ENCODE measurements at places on chromosomes 1 and 21. TPM values are rescaled to one million over a fixed set of nuclear protein-coding genes. Genes with fewer than 3 reads are reported as not detected.

DNA sequence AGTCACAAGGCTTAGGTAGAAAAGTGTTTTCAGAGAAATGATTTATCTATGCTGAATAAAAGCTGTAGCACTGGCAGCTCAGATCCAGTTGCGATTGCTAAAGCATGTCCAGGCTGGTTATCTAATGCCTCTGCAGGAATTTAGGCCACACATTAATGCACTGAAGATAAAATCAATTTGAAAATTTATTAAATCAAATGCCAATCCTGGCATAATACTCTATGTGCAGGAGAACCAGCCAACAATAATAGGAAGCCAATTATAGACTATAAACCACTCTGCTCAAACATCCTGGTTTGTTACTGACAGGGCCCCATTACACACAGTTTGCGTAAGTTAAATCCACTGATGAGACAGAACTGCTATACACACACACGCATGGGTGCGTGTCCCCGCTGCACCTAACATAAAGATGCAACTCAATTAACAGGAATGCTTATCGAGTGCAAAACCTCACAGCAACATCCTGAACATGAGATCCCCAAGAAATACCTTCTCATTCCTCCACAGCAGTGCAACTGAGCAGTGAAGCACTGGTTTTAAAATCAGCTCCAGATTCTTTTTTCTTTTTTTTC lies 40.6 kb downstream of the PTP4A2 start:
- H3K4me1 ChIP-seq, result no peaks in the 10 kb centered on the region
- no peaks in the 10 kb centered on the region for H3K36me3 ChIP-seq
- no peak overlapping the region for H3K4me3 ChIP-seq

DNA sequence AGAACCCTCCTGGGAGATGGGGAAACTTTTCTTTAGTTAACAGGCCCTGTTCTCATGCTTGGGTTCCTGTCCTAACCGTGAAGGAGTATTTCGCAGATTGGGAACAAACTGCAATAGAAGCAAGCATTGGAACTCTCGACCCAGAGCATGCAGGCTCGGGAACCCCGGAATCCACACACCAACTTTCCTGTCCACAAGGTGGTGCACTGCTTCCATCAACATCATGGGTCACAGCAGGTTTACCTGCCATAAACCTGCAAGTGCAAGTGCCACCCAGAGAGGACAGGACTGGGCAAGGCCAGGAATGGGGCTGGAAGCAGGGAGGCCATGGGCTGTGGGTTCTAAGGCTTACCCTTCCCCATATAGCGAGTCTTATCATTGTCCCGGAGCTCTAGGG lies 6.9 kb downstream of the ENO1 start:
- DNase-seq, result peak; percentile 57
- H3K36me3 ChIP-seq, result peaks cover 96% of the 10 kb centered on the region
- H3K27ac ChIP-seq, result peak overlapping the region; percentile 87
- peak overlapping the region; percentile 29 for H3K4me3 ChIP-seq
- H3K27me3 ChIP-seq, result no peaks in the 10 kb centered on the region
- peaks cover 87% of the 10 kb centered on the region for H3K4me1 ChIP-seq

The DMBX1 gene
- 1.7 TPM for total RNA-seq

The EDARADD gene
- 4.5 TPM for total RNA-seq

The IL22RA1 gene
- total RNA-seq, result 0.14 TPM

DNA sequence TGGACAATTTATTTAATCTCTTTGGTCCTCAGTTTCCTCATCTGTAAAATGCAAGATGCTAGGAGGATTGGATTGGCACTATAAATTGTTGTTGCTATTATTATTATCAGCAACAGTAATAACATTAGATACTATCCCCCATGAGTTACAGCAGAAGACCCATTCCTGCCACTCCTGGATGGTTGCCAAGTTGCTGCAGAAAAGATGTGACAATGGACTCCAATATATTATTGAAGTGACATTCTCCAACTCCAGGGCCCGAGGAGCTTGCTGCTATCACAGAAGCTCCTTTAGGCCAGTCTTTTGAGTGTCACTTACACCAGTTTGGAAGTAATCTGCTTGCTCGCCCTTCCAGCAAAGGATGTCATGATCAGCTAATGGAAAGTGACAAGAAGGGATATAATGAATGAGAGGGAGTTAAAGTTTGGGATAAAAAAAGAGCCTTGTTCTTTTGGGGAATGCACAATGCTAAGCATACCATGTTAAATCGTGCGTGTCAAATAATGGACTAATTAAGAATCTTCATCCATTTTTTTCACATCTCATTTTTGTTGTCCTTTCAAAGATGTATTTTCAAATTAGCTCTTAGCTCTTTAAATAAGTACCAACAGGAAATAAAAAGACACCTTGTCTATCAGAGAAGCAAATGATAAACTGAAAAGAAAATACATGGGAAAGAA lies 19.5 kb upstream of the PROX1 start:
- H3K27ac ChIP-seq, result no peak overlapping the region
- peaks cover 4% of the 10 kb centered on the region for H3K27me3 ChIP-seq
- no peaks in the 10 kb centered on the region for H3K4me1 ChIP-seq
- H3K36me3 ChIP-seq, result no peaks in the 10 kb centered on the region
- no peak for DNase-seq

GRCh38 chr1:60942291-60942690 lies 140.1 kb upstream of the NFIA start:
- peaks cover 62% of the 10 kb centered on the region for H3K4me1 ChIP-seq
- H3K27me3 ChIP-seq, result peaks cover 13% of the 10 kb centered on the region
- no peaks in the 10 kb centered on the region for H3K36me3 ChIP-seq
- no peak overlapping the region for H3K4me3 ChIP-seq

DNA sequence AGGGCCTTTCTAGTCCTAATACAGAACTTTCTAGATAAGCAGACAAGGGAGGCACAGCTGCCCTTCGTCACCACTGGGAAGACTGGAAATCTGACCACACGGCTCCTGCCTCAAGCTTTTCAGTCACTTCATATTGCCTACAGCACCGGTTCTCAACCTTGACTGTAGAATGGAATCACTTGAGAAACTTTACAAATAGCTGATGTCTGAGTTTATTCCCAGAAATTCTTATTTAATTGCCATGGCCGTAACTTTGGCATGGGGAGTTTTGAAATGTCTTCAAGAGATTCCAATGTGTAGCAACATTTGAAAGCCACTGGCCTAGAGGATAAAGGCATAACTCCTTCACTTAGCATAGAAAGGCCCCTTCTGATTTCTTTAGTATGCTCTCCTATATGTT lies 42.4 kb upstream of the STMN1 start:
- H3K4me3 ChIP-seq, result no peak overlapping the region
- DNase-seq, result no peak
- H3K4me1 ChIP-seq, result no peaks in the 10 kb centered on the region
- H3K36me3 ChIP-seq, result no peaks in the 10 kb centered on the region
- H3K27ac ChIP-seq, result no peak overlapping the region
- H3K27me3 ChIP-seq, result no peaks in the 10 kb centered on the region

DNA sequence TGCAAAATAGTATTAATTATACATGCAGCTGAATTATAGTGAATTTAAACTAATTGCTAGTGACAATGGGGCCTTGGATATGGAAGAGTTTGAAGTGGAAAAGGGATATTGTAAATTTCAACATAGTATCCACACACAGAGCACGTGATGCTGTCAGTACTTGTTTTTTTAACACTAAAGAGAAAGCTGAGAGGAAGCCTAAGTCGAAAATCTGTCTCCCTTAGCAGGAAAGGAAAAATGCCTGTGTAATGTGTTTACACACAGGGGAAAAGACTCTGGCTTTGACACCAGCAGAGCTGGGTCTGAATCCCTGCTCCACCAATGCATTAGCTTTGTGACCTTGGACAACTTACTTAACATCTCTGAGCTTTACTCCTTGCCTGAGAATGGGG lies 42.6 kb downstream of the PCSK9 start:
- peaks cover 74% of the 10 kb centered on the region for H3K36me3 ChIP-seq
- H3K27me3 ChIP-seq, result no peaks in the 10 kb centered on the region
- no peak for DNase-seq

- H3K4me3 ChIP-seq, result peak overlapping the region; percentile 99
- peaks cover 27% of the 10 kb centered on the region for H3K4me1 ChIP-seq
- peak overlapping the region; percentile 99 for H3K27ac ChIP-seq
- peaks cover 4% of the 10 kb centered on the region for H3K27me3 ChIP-seq
Observed at GRCh38 chr1:150362721-150363425, 1.1 kb upstream of the RPRD2 start.

DNA sequence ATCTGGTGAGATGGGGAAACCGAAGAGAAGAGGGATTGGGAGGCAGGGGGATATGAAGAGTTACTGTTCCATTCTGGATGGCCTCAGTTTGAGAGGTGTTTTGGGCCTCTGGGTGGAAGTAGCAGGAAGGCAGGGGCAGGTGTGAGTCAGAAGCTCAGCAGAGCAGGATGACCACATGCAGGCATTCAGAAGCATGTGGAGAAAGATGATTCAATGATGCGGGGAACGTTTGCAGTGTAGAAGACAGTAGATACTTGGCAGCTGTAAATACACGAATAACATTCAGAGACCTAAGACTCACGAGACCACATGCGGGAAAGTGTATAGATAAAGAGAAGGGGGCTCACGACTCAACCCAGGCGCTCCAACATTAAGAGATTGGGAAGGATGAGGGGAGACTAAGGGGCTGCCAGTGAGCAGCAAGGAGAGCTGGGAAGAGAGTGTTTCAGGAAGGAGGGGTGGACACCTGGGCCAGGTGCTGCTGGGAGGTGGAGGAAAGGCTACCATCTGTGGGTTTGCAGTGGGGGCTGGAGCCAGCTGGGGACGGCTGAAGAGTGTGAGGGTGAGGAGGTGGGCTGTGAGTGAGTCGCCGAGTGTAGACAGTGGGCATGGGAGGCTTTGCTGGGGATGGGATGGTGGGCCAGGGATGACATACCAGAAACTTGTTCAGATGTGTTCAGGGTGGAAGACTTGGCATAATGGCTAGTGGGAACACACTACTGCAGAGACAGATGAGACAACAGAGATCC lies 5.8 kb upstream of the EPS8L3 start:
- H3K4me3 ChIP-seq, result no peak overlapping the region
- H3K36me3 ChIP-seq, result no peaks in the 10 kb centered on the region
- peak; percentile 4 for DNase-seq
- peaks cover 7% of the 10 kb centered on the region for H3K27me3 ChIP-seq

- no peak overlapping the region for H3K4me3 ChIP-seq
- no peak for DNase-seq
- no peaks in the 10 kb centered on the region for H3K27me3 ChIP-seq
- peaks cover 10% of the 10 kb centered on the region for H3K4me1 ChIP-seq
Observed at GRCh38 chr1:192167911-192168700, 9.8 kb downstream of the RGS18 start.

The RPTN gene
- not detected for total RNA-seq

The RNU1-1 gene
- total RNA-seq, result 1,197 TPM

GRCh38 chr1:220697326-220697725 lies 7.2 kb downstream of the C1orf115 start:
- peaks cover 5% of the 10 kb centered on the region for H3K27me3 ChIP-seq
- no peak for DNase-seq
- H3K4me1 ChIP-seq, result peaks cover 26% of the 10 kb centered on the region
- H3K27ac ChIP-seq, result no peak overlapping the region
- no peaks in the 10 kb centered on the region for H3K36me3 ChIP-seq
- no peak overlapping the region for H3K4me3 ChIP-seq

The TMEM52 gene
- 15.0 TPM for total RNA-seq

The PLEKHN1 gene
- total RNA-seq, result 3.0 TPM

The GPR61 gene
- 0.42 TPM for total RNA-seq

DNA sequence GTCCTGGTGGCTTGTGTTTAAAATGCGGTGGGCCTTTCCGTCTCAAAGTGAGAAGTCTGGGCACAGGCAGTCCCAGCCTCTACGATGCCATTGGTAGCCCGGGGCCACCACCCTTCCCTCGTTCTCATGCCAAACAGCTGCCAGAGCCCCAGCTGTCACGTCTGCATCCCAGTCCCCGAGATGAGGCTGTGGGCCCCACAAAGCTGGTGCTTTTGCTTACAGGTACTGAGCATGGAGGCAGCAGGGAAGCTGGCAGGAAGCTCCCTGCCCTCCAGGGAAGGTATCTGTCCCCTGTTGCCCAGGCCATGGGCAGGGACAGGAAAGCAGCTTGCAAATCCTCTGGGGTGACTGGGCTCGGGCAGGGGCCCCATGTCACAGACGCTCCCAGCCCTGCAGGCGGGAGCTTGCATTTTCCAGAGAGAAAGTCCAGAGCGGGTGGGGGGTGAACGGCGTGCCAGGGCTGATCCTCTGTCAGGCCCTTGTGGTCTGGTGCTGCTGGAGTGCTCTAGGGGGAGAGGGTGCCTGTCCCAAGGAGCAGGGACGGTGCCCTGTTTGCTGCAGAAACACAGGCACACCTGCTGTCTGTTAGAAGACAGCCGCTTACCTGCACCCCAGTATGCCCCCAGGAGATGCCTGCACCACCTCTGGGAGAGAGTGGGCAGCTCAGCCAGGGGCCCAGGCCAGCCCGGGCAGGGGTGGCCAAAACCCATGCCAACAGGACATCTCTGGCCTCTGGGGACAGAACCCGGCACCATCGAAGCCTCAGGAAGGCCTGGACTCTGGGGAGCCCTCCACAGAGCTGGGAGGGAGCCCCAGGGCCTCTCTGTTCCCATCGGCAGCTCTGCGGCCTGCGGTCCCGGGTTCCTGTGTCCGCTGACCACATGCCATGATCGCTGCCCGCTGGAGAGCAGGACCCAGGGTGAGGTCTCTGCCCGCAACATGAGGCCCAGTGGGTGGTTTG lies 45.9 kb downstream of the SLX9 start:
- H3K4me1 ChIP-seq, result no peaks in the 10 kb centered on the region
- no peak overlapping the region for H3K4me3 ChIP-seq
- H3K27ac ChIP-seq, result no peak overlapping the region
- H3K36me3 ChIP-seq, result no peaks in the 10 kb centered on the region
- H3K27me3 ChIP-seq, result no peaks in the 10 kb centered on the region

The GPR37L1 gene
- total RNA-seq, result 0.16 TPM

DNA sequence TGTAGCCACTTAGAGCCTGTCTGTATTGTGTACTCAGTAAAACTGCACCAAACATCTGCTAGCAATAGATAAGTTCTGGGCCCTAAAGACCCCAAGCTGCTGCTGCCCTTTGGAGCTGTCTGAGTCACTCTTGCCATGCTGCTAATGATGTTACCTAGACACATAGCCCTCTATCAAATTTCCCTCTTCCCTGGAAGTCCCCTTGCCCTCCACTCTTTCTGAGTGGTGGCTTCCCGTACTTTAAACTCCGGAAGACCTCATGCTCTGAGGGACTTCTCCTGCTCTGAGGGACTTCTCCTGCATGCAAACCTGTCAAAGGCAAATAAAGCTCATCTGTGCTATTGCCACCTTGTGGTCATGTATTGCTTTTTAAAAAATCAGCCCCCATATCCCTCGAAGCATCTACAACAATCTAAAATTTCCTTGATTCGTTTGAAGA lies 34.0 kb downstream of the FH start:
- DNase-seq, result no peak
- H3K4me3 ChIP-seq, result no peak overlapping the region
- no peaks in the 10 kb centered on the region for H3K27me3 ChIP-seq
- H3K4me1 ChIP-seq, result no peaks in the 10 kb centered on the region

DNA sequence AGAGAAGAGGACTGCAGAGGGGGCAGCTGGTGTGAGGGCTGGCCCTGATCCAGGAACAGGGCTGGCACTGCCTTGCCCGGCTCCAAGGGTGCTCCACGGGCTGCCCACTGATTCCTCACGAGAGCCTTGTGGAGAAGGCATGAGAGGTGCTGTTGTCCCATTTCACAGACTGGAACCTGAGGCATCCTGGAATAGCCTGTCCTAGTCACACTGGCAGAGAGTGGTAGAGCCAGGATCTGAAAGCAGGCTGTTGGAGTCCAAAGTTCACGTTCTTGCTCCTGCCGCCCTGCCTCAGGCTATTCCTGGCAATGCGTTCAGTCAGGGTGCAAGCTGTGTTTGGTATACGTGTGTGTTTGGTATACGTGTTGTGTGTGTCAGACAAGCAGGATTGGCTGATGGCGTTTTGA lies 1.8 kb downstream of the RER1 start:
- peaks cover 17% of the 10 kb centered on the region for H3K4me1 ChIP-seq
- H3K4me3 ChIP-seq, result peak overlapping the region; percentile 85
- no peaks in the 10 kb centered on the region for H3K27me3 ChIP-seq
- no peak overlapping the region for H3K27ac ChIP-seq
- H3K36me3 ChIP-seq, result peaks cover 22% of the 10 kb centered on the region

The OVAAL gene
- not detected for total RNA-seq

Measured in WTC11 (cell line).